Fibroblast of skin of back (primary cell): ENCODE measurements at places on chromosomes 1 and 21.

DNA sequence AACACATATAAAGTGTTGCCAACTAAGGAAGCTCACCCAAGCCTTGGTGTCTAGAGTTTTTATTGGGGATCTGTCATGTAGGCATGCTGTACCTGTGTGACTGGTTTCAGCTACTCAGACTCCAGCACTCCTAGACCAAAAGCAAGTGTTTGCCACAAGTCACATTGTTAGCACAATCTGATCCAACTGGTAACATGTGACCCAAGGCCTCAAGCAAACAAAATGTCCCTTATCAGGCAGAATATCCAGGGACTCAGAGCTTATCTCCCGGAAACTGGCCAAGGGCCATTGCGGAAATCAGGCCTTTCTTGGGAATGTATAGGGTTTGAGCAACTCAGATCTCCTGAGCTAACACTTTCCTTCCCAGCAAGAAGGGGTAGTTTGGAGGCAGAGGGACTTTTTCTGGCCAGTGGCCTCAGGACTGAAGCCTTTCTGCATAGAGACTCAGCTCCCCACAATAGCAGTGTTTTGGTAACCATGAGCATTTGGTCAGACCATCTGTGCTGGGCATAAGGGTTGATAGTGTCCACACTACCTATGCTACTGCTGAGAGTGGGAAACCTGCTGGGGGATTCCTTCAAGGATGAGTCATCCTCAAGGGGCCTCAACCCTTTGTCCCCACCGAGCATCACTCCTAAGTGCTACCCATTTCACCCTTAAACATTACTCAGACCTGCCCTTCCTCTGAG, 29.6 kb downstream of the NHLH2 start:
- no peak for DNase-seq

- DNase-seq, result no peak
Observed at GRCh38 chr1:162291000-162291399, 85.7 kb downstream of the SPATA46 start.

DNA sequence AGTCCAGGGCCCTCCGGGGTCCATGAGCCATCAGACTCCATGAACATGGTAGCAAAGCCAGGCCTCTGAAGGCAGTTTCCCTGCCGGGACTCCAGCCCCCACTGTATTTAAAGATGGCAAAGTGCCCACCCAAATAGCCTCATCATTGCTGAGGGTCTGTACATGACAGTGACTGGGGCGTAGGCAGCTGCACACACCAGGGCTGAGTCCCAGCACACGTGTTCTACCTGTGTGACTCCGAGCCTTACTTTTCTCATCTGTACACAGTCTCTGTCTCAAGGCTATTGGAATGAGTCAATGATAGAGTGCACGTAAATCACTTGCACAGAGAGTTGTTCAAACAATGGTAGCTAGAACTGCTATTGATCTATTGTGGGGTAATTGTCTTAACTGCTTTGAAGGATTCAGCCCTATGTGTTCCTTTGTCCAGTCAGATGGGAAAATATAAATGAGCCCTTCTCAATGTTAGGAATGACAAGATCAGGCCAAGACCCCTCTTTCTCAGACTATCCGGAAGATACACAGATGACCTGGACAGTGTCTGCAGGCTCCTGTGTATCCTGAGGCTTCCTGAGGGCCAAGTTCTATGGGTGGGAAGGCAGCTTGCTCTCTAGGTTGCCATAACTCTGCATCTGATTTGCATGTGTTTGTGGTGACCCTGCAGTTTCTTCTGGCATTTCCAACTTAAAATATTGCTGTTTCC, 48.9 kb downstream of the RASSF5 start:
- no peak for DNase-seq

DNA sequence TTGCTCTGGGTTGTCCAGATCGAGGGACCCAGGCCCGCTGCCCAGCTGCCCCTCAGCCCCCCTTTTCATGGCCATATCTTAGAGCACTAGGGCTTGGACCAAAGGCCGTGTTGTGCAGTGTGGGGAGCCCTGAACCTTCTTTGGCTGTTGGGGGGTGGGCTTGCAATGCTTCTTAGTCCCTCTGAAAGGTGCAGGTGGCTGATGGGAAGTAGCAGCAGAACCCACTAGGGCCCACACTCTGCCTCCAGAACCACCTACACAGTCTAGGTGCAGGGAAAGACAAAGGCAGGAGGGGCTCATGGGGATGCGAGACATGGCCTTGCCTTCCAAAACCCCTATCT, 2.3 kb upstream of the HPCA start:
- no peak for DNase-seq

DNA sequence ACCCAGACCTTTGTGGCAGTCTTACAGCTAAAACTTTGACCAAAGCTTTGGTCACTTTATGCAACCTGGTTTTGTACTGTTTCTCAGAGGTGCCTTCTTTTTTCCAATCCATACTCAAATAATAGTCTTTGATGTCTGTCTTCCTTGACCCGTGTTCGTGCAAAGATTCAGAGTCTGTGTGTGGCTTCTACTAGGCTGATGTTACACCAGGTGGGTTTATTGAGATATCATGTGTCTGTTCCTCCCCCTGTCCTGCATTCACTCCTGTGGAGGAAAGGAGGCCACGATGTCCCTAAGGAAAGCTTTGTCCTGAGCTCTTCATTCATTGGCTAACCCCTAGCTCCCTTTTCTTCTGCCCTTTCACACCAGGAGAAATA, 15.0 kb upstream of the IKBKE start:
- DNase-seq, result no peak

- no peak for DNase-seq
Observed at GRCh38 chr1:12420171-12420570, 190.3 kb downstream of the VPS13D start.

- DNase-seq, result no peak
Observed at GRCh38 chr1:17350083-17350482, 21.9 kb upstream of the PADI6 start.

DNA sequence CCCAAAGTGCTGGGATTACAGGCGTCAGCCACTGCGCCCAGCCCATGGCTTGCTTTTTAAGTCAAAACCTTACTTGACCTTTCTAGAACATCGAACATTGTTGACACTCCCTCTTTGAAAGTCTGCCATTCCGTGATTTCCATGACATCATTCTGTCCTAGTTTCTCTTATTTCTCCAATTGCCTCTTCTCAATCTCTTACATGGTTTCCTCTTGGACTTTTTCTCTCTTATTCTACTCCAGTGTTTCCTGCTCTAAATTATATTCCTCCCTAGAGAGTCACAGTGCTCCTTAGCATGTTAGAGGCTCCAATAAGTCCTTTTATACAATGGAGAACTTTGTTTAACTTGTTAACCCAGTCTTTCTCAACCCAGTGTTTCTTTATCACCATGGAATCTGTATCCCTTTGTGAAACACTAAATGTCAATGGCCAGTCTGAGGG, 25.5 kb downstream of the JAM2 start:
- no peak for DNase-seq

GRCh38 chr1:230148126-230148652, 81.2 kb downstream of the GALNT2 start:
- DNase-seq, result no peak

GRCh38 chr1:209983953-209984352, 45.9 kb downstream of the SYT14 start:
- DNase-seq, result no peak

DNA sequence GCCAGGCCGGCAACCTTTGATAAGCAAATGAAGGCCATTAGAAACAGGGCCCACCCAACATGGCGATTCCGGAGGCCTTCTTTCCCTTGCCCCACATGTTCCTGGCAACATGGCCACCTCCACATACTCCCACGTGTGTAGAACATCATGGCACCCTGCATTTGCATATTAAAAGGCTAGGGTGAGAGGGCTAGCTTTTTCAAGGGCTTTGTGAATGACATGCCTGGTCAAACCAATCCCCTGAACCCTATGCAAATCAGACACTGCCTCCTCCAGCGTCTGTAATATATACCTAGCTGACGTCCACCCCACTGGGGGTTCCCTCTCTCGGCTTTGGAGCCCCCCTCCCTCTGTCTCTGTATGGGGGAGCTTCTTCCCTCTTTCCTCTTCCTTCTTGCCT, 1.6 kb downstream of the ADCY10 start:
- no peak for DNase-seq

- peak; percentile 4 for DNase-seq
Observed at GRCh38 chr1:38680801-38681510, 178.6 kb downstream of the RRAGC start.

- DNase-seq, result no peak
Observed at GRCh38 chr1:50593515-50593914, 170.3 kb upstream of the DMRTA2 start.

- no peak for DNase-seq
Observed at GRCh38 chr1:208078752-208079151, 165.4 kb downstream of the PLXNA2 start.

GRCh38 chr21:31684918-31685317, 25.4 kb downstream of the SOD1 start:
- DNase-seq, result no peak

- no peak for DNase-seq
Observed at GRCh38 chr1:247173431-247173830, 1.6 kb upstream of the ZNF124 start.

DNA sequence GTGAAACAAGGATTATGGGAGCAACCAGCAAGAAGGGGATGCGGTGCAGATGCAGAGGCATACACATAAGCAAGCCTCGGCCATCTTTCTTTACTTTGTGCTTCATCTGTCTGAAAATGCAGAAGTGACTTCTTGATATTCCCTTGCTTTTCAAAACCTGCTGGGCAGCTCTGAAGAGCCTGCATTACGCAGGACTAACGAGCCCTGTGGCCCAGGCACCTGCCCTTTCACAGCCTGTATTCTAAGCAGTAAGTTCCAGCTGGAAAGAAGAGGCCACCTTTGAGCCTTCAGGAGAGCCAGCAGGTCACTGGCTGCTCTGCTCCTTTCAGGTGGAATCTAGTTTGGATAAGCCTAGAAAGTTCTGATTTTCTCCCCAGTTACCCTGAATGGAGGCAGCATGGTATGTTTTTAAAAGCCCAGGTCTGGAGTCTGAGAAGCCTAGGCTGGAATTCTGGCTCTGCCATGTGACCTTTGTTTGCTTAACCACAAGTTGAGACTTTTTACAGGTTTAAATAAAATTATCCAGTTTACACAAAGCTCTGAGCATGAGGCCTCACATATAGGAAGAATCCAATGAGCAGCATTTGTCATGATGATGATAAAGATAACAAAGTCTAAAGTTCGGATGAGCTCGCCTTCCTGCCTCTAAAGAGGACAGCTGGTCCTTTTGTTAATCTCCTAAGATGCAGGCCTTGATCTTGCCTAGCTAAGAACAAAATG, 122.9 kb downstream of the UBR4 start:
- DNase-seq, result no peak

- no peak for DNase-seq
Observed at GRCh38 chr1:149915429-149916192, 2.0 kb downstream of the SV2A start.

DNA sequence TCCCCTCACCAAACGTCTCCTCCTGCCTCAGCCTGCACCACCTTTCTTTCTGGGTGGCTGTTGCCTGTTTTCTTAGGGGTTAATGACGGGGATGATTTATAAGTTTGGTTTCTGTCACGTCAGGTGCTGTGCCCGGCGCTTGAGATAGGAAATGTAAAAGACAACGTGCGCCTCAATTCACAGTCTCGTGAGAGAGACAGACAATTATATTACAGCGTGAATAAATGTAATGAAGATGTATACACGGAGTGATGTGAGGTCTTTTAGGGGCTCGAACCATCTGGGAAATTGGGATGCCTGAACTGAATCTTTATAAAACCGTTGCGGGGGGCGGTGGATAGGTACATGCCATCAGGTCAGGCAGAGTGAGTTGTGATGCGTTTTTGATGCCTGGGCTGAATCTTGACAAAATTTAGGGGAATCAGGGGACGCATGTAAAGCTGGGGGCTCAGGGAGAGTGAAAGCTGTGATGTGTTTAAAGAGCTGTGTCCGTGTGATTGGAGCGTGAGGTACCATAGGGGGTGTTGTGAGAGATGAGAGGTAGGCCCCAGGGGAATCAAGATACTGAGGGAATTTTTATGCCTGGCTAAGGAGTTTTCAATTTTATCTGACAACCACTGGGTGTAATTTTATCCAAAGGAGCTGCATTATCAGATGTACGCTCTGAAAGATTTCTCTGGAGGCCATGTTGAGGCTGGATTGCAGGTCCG, 831 bp downstream of the TIPRL start:
- peak; percentile 17 for DNase-seq

DNA sequence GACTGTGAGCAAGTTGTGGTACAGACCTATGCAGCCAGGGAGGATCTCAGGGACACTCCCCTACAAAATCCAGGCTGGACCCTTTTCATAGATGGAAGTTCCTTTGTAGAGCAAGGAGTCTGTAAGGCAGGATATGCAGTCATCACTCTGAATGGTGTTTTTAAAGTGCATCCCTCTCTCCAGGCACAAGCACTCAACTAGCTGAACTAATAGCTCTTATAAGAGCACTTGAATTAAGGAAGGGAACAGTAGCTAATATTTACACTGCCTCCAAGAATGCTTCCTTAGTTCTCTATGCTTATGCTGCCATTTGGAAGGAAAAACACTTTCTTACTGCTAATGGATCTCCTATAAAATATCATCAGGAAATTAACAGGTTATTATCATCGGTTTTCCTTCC, 27.0 kb upstream of the SMYD3 start:
- no peak for DNase-seq

- no peak for DNase-seq
Observed at GRCh38 chr1:29090937-29091618, 32.6 kb downstream of the TMEM200B start.

GRCh38 chr1:117751321-117751720, 145.5 kb downstream of the TENT5C start:
- DNase-seq, result no peak

- peak; percentile 91 for DNase-seq
Observed at GRCh38 chr1:212485913-212486618, 53.3 kb downstream of the NENF start.

GRCh38 chr1:239810061-239810481, 281.6 kb upstream of the FMN2 start:
- DNase-seq, result peak; percentile 84
